ENCODE measurements at places on chromosomes 16 and 17.
A peak's percentile ranks its signal among the peaks of the same experiment; 100 is the strongest.

DNA sequence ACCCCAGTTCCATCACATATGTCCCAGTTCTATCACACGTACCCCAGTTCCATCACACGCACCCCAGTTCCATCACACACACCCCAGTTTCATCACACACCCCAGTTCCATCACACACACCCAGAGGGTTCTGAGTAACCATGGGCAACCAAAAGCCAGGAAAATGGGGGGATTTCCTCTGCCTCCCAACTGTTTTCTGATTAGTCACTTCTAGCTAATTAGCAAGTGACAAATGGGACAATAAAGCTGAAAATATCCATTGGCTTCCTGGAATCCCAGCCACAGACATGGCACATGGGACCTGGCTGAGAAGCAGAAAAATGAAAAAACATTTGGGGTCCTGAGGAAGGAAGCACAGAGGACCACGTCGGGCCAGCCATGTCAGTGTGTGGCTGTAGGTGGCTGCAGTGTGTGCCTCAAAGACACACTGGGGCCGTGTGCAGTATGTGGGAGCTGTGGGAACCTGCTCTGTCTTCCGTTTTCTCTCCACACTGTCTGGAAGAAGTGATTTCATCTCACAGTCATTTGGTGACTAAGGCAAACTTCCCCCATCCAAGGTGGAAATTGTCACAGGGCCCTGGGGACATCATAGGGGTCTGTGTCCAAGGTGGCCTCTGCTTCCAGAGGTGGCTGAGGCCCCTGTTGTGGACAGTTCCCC lies 106.7 kb downstream of the CMIP start:
- DNase-seq = peak; percentile 42

DNA sequence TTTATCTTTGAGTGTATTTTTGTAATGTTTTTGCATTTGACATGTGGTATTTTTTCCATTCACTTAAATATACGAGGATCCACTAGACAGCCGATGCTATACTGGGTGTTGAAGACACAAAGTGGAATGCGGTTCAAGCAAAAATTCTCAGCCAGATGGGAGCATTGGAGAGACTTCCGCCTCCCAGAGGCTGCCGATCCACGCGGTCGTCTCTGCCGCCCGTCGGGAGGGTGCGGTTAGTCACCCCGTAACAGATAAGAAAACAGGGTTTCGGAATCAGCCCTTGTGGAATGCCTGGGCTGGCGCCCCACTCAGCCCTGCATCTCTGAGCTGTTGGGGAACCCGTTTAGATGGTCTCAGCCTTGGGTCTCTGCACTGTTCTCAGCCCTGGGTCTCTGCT lies 7.3 kb downstream of the GSE1 start:
- no peak for DNase-seq

- DNase-seq = peak; percentile 9
Measured at GRCh38 chr17:78241277-78242023, 10.0 kb downstream of the TMEM235 start.

- DNase-seq = no peak
Measured at GRCh38 chr17:74936470-74936799, 737 bp downstream of the OTOP3 start.

DNA sequence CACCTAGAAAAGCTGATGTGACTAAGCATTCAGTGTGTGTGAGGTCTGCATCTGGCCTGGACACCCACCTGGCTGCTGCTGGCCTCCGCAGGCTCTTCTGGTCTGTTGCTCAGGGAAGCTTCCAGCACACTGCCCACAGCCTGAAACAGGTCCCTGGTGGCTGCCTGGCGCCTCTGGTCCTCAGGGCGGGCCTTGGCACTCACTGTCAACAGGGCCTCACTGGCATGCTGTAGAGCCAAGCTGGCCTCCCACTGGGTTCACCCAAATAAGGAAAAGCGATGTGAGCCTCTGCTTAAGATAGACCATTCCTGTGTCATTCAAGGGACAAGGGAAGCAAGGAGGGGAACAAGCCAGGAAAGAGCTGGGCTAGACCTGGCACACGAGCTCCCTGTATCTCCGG lies 70.6 kb upstream of the BCO1 start:
- DNase-seq = no peak

DNA sequence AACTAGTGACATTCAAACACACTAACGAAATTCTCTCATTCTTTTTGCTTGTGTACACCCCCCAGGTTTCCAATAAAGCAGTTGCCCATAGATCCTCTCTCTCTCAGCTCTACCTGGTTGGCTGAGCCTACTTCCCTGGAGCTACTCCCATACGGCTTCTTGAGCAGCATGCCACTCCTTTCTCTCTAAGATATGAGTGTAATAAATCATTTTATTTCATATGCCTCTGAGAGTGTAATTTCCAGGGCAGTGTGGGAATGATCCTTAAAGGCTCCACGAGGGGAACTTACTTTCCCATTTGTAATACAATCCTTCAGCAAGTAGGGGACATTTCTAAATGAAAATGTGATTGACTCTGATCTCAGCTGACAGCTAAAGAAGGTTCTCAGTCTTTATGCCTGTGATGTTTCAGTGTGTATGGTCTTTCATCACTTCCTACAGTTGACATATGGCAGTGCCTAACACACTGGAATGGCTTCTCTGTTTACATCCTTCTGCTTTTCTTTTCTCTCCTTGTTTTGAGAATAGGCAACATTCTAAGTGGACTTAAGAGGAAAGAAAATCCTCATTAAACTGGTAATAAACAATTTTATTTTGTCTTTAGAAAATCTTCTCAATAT lies 1194.3 kb upstream of the CDH8 start:
- no peak for DNase-seq

Data from non-pigmented ciliary epithelial cell (primary cell).